ENCODE measurements at places on chromosomes 5 and 9.

GRCh38 chr9:120351106-120351505 lies 228.9 kb downstream of the CDK5RAP2 start:
- DNase-seq, result no peak

DNA sequence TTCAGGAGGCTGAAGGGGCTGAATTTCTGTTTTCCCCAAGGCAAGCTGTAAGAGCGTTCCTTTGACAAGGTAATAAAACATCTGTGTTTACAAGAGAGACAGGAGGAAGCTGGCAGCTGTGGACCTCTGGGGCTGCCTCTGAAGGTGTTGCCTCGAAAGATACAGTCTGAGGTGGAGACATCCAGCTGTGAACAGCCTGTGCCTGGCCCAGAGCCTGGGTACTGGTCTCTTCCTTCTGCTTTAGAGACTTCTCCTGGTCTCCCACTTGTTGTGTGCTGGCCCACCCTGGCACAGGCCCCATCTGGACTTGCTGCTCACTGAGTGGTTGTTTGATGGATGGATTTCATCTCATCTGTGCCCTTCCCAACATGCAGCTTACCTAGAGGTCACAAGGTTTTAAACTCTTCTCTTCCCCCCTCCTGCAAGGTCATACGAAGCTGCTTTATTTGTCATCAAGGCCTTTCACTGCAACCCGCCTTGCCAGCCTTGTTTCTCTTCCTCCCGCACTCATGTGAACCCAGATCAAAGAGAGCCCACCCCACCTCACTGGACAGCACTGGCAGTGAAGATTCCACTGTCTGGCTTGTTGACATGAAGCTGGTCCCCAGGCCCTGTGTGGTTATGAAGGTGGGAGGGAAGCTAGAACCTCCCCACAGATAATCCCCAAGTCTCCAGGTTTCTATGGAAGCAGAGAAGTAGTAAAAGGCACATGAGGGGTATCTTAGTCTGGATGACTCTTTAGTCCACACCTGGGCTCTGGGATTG lies 35.0 kb upstream of the ALDH1B1 start:
- DNase-seq, result no peak

DNA sequence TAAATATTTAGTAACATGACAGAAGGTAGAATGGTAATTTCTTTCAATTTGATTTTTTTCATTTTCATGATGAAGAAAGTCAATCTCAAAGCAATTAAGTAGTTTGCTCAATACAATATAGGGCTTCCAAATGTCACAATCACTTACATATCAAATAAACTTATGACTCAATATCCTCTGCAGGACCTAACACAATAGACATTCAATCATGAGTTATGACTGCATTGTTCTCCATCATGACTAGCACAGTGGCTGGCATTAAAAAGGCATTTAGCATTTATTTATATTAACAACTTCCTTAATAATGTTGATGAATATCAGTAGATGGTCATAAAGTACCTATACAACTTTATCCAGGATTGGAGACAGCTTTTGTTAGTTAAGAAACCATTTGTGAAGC lies 1499.6 kb downstream of the EFNA5 start:
- no peak for DNase-seq

- no peak for DNase-seq
Observed at GRCh38 chr5:36619012-36619635, 12.7 kb downstream of the SLC1A3 start.

DNA sequence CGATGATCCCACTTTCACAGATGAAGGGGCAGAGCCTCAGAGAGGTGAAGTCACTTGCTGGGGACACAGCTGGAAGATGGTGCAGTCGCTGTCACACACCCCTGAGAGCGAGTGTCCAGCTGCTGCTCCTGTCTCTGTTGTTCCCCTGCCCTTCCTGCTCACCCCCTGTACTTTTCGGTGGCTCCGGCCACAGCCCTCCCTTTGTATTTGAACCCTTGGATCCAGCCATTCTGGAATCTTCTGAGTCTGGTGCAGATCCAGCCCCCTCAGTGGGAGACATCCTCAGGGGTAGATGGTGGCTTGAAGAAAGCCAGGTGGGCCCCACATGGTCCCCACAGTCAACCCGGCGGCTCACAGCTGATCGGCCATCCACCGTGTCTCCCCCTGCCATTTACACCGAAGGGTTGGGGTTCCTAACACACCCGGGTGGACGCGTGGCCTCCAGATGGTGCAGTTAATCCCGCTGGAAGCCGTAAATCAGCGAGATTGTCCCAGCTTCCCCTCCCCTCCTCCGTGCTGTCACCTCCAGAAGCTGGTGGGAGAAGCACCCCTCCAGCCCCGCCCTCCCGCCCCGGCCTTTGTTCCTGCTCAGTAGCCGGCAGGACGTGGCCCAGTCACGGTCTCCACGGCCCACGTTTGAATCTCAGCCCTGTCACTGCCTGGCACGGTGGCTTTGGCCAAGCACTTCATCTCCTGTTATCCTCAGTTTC lies 204.8 kb downstream of the C9orf50 start:
- DNase-seq, result no peak

DNA sequence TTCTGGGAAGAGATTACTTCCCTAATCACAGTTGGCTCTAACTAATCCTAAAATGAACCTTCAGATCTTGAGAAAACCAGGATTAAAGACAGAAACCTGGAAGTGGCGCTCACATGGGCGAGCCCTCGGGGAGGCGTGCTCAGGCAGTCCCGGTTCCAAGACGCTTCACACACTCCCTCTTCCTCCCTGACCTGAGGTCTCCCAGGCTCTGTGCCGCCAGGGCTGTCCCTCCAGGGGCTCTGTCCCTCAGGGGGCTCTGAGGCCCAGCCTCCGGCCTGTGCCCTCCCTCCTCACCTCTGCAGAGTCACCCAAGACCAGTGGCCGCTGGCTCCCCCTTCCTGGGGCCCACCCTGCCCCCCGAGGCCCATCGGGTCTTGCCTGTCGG lies 10.2 kb downstream of the SLC9A3 start:
- DNase-seq, result no peak

DNA sequence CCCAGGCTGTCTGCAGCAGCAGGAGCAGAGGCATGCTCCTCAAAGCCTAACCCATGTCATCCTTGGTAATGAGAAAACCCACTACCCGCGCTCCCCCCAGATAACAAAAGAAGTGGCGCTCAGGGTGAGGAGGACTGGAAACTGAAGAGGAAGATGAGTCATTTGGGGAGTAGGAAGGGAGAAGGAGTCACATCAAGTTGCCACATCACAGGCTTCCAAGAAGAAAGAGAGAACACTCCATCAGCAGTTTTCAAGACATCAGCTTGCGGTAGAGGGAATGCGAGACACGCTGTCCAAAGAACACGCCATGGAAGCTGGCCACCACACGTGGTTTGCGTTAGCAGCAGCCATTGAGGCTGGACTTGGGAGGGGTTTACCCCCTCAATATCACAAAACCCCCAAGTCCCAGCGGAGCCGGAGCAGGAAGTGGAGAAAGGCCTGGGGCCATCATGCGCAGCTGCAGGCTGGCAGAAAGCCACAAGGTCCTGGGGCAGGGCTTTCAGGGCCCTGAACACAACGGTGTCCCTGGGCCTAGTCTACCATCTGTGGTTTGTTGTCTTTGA lies 41.5 kb downstream of the SH3PXD2B start:
- DNase-seq, result no peak

- DNase-seq, result no peak
Observed at GRCh38 chr9:22005021-22005701, 3.9 kb downstream of the CDKN2B start.

GRCh38 chr9:11992866-11993265 lies 700.3 kb upstream of the TYRP1 start:
- DNase-seq, result no peak

DNA sequence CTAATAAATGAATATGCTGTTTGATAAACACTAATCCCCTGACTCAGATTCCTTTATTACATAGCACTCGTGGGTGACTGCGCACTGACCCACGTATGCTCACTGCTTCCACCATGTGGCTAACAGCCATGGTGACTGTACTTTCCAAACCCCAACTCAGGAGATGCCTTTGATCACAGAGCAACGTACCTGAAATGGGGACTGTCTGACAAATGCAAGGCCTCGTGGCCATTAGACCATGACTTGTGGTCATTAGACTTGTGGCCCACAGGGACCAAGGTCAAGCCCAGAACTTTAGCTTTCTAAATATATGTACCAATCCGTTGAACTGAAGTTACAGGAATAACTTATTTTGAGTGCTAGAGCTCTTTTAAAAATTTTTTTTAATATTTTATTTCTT lies 46.6 kb downstream of the CYFIP2 start:
- DNase-seq, result no peak

DNA sequence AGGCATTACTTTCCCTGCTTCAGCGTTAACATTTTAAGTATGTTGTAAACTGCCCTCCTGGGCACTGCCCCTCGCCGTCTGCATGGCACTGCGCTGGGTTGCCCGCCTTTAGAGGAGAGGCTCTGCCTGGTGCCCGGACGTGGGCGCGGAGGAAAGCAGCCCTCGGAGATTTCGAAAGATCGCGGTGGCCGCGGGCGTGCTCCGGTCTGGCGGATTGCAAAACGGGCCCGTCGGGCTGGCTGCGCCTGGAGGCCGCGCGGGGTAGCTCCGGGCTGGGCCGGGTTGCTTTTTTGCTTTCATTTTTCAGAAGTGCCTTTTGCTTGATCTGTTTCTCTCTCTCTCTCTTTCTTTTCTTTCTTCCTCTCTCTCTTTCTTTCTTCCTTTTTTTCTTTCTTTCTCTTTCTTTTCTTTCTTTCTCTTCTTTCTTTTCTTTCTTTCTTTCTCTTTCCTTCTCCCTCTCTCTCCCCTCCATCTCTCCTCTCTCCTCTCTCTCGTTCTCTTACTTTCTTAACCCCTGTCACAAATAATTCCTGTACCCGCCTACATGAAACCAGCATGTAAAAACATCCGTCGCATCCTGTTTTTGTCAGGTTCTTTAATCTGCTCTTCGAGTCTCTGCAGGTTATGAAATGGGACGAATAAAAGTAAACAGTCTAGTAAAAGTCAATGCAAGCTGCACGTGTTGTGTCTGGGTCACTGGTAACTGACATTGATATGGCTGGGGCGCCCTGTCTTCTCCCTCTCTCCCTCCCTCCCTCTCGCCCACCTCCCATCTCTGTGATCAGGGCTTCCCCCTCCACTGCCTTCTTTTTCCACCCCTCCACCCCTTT lies 1.7 kb downstream of the FST start:
- no peak for DNase-seq

DNA sequence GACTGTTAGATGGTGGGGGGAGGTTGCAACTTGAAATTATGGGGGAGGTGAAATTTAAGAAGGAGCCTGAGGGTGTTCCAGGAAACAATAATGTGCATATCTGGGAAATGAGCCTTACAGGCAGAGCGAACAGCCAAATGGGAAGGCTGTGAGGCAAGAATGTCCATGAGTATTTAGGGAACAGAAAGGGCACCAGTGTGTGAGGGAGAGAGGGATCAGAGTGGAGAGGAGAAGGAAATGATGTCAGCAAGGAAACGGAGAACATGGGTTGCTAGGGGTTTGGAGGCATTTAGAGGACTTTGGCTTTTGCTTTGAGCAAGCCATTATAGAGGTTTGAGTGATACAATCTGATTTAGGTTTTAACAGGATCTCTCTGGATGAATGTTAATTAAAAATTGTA lies 285.4 kb downstream of the TLE4 start:
- DNase-seq, result no peak

DNA sequence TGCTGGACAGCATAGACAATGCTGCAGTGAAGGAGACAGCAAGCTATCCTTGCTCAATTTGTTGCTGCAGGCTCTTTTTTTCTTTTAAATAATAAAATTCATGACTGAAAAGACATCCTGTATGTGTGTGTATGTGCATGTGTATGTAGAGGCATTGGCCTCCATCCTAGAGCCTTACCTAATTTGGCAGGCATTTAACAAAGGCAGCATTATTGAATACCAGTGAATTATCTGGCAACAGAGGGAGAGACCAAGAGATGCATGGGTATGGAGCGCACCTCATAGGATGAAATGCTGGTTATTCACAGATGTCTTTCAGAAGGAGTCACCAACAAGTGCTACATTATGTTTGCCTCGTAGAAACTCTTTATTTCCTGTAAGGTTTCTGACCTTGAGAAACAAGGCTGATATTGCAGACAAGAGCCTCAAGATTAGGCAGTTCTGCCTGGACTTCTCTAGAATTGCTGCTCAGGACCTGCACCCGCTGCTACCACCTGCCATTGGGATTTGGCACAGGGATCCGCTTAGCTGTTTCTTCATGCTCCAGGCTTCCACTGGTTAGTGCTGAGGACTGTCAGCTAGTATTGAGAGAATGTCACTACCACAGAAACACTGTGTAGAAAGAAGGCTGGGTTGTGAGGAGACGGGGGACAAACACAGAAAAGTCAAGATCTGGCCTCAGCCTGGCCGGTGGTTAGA lies 247.7 kb upstream of the RFX3 start:
- DNase-seq, result no peak

DNA sequence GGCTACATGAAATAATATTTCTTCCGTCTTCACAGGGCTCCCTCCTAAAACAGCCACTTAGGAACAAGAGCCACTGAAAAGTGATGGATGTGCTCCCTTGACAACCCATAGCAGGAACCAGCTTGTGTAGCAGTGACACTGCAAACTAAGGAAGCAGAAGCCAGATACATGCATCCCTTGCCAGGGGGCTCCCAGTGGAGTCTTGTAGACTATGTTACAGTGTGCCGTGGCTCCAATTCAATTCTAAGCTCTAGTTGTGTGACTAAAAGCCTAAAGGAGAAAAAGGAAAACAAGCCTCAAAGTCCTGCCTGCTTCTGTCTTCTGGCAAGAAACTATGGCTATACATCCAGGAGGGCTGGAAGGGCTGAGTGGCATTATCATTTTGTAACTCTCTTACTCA lies 12.2 kb upstream of the TAF1L start:
- no peak for DNase-seq

DNA sequence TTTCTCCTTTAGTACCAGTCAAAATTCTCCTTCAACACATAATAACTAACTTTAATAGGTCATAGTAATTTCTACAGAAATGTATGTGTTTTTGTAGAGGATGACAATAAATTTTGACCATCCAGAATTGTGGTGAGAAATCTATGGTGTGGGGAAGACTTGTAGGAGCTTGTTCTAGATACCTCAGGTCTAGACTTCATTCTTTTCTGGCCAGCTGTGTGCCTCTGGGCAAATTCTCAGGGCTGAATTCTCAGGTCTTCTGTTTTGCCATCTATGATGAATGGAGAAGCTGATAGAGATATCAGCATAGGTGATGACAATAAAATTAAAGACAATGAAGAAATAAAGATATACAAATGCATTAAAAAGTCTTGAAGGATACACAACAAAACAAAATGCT lies 298.6 kb upstream of the MEF2C start:
- DNase-seq, result no peak

DNA sequence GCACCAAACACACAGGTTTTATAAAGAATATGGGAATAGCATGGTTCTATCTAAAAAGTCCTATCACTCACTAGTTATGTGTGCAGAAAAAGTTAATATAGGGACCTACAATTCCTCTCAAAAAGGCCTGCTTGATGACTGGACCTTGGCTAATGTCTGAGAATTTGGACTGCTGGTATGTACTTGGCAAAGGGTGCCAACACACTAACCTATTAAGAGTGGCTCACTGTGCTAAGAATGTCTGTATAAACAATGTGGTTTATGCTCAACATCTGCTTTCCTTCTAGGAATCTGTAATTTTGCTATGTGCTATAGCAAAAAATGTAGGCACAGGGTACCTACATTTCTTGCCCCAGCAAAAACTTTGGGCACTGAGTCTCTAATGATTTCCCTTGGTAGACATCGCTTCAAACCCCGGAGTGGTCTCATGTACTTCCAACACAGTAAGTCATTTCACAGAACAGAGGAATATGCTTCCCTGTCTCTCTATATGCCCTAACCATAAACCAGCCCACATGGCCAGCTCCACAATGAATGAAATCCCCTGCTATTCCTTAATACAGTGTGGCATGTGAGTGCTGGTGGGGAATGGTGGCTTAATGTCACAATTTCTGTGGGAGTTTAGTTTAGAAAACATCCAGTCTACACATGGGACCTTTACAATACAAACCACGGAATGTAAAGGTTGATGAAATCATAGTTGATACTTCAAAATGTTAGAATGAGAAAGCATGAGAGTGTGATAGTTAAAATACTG lies 101.7 kb downstream of the UBAP2 start:
- no peak for DNase-seq
